Dorsolateral prefrontal cortex (tissue), 122 donors: ENCODE measurements at places on chromosomes 5 and 9.

DNA sequence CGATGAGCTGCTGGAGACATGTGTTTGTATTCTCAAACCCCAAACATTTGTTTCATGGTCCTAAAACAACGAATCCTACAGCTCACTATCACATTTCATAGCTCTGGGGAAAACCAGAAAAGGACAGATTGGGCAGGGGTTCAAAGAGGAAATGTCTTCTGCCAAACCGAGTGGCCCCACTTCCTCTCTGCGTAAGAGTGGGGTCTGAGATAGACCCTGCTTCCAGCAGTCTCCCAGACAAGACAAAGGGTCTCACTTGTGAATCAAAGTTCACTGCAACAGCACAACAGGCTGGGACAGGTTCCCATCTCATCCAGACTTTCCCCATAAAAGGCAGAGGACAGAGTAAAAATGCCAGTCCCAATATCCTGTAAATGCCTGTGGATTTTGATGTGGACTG is 276.2 kb upstream of the SLC24A2 start:
- no peak for DNase-seq

- DNase-seq, result no peak
Measured at GRCh38 chr9:130448771-130449603, 4.2 kb downstream of the ASS1 start.

GRCh38 chr9:119802621-119803020 is 433.4 kb upstream of the BRINP1 start:
- peak; percentile 83 for DNase-seq

DNA sequence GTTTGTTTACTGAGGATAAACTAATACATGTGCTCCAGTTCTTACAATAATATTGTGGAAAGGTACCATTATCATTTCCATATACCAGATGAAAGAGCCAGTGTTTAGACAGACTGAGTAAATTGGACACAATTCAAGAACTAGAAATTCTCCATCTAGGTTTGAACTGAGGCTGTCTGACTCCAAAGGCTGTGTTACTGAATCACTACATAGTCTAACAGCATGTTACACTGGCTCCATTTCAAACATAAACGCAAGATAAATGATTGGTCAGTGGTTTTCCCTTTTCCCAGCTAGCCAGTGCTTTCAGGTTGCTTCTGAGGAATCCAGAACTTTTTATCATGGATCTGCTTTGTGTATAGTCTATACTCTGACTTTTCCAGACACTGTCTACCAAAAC is 8.1 kb downstream of the SPDL1 start:
- no peak for DNase-seq

- DNase-seq, result no peak
Measured at GRCh38 chr5:39342460-39342859, 21.8 kb downstream of the C9 start.

GRCh38 chr5:168085261-168086031 is 206.0 kb upstream of the WWC1 start:
- no peak for DNase-seq

- no peak for DNase-seq
Measured at GRCh38 chr5:149762958-149763630, 33.0 kb downstream of the PPARGC1B start.

GRCh38 chr9:124505006-124505900 is 1.9 kb downstream of the NR5A1 start:
- DNase-seq, result no peak

- no peak for DNase-seq
Measured at GRCh38 chr9:119369680-119370366, 588 bp upstream of the BRINP1 start.

DNA sequence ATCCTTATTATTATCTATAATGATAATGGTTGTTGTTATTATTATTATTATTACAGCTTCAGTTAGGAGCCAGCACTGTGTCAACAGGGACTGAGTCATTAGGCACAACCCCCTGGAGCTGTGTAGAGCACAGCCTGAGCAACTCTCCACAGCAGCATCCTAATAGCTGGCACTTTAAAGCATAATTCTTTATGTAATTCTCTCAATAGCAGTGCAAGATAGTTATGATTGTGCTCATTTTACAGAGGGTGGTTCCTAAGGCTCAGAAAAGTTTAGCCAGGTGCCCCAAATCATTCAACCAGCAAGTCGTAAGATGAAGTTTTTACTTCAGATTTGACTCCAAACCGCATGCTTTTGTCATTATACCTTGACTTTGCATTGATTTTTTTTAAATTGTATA is 390.3 kb downstream of the ANXA1 start:
- no peak for DNase-seq

DNA sequence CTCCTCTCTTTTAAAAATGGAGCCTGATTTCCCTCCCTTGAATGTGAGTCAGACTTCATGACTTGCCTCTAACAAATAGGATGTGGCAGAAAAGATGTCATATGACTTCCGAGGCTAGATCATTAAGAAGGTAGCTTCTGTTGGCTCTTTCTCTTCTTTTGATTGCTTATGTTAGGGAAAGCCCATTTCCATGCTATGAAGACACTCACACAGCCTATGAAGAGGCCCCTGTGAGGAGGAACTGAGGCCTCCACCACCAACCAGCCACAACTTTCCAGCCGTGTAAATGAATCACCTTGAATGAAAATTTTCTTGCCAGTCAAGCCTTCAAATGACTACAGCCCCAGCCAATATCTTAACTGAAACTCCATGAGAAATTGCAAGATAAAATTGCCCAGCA is 413.4 kb downstream of the TMEM38B start:
- DNase-seq, result no peak

- DNase-seq, result no peak
Measured at GRCh38 chr9:82645600-82645999, 417.3 kb downstream of the RASEF start.

DNA sequence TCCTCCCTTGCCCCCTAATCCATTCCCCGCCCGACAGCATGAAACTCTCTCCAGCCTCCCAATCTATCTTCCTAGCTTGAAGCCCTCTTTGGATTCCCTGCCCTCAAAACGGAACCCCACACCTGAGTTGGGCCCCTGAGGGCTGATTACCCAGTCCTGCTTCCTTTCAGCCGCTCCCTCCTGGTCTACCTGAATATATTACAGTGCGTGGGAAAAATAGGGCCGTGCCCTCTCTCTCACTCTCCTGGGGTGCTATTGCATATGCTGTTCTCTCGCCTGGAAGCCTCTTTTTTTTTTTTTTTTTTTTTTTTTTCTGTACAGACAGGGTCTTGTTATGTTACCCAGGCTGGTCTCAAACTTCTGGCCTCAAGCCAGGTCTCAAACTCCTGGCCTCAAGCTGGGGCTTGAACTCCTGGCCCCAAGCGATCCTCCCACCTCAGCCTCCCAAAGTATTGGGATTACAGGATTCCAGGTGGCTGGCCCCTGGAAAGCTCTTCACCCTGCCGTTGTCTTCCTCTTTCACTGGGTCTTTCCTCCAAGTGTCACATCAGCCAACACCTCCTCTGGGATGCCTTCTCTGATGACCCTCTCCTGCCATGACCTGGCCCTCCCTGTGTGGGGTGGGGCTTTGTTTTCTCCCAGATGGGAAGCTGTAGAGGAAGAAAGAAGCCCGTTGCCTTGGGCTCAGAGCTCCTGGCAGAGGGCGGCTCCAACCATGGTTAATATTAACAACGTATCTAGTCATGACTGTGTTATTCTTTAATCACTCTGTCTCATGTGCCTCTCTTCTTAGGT is 8.2 kb downstream of the DNM1 start:
- no peak for DNase-seq

DNA sequence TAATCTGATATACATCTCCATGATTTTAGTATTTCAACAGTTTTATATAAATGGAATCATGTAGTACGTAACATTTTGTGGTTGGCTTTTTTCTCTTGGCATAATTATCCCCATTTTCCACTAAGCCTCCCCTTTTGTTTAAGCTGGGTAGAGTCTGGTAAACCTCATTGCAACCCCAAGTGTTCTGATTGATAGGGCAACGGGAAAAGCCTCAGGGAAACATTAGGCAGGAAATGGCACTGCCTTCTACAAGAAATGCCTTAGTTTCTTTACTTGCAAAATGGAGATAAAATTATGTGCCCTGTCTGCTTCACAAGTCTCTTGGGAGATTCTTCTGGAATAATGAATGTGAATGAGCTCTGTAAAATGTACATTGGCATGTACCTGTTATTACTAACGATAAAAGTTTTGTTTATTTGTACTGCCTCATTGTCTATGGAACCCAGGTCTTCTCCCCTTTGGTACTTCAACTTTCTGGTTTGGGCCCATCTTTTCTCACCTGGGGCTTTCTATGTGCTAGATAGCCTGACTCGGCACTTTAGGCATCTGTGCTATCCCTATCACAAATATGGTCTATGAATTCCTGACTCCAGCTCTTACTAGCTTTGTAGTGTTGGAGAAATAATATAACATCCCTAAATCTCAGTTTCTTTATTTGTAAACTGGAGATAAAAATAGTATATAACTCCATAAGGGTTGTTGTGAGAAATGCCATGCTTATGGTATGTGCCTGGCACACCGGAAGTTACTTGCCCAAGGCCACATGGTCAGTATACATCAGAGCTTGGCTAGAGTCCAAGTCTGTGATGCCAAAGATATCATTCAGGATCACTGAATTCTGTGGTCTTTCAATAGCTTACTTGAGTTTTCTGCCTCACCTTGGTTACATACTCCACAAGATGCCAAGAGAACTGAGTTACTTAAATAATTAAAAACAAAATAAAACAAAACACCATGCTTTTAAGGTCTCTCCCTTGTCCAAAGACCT is 48.2 kb upstream of the ZNF169 start:
- DNase-seq, result no peak

DNA sequence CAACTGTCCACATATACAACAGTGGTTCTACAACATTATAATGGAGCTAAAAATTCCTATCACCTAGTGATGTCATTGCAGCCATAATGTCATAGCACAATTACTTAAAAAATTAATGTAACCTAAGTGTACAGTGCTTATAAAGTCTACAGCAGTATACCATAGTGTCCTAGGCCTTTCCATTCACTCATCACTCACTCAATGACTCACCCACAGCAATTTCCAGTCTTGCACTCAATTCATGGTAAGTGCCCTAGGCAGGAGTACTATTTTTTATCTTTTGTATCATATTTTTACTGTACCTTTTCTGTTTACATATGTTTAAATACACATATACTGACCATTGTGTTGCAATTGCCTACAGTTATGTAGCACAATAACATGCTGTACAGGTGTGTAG is 9.6 kb upstream of the PUM3 start:
- DNase-seq, result no peak

DNA sequence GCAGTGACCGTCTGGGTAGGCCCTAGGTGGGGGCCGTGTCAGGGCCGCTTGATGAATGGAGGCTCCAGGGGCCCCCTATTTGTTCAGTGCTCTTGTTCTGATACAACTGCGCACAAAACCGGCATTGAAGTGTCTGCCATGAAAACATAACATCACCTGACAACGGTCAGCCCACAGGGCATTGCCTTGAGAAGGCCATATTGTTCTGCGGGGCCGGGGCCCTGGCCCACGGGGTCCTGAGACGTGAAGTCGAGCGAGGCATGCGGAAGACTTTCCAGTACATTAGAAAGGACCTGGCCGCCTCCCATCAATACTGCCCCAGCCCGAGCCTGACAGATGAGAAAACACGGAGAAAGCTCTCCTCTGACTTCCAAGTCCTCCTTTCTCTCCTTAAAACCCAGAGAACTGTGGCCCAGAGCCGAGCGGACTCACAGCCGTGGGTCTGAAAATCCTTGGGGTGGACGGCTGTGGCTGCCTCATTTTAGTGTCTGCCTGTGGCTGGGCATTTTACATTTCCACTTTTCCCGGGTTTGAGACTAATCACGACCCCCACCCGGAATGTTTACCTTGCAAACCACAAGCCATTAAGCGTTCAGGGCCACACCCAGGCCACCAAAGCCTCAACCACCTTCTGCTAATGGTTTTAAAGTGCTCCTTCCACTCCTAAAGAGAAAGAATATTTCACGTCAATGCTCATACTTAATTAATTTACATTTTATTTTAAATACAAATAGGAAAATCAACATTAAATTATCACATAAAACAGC is 391.0 kb upstream of the IRX2 start:
- no peak for DNase-seq

- no peak for DNase-seq
Measured at GRCh38 chr5:165714598-165714997, 2209.2 kb downstream of the MAT2B start.

DNA sequence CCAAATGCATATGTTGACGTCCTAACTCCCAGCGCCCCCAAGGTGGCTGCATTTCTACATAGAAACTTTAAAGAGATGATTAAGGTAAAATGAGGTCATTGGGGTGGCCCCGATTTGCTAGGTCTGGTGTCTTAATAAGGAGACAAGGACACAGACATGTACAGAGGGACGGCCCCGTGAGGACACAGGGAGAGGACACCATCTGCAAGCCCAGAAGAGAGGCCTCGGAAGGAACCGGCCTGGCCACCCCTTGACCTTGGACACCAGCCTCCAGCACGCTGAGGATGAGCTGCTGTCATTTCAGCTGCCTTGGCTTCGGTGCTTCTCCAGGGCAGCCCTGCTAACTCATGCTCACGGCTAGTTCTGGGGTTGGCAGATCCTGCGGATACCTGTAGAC is 73.2 kb downstream of the MRPL36 start:
- DNase-seq, result no peak

DNA sequence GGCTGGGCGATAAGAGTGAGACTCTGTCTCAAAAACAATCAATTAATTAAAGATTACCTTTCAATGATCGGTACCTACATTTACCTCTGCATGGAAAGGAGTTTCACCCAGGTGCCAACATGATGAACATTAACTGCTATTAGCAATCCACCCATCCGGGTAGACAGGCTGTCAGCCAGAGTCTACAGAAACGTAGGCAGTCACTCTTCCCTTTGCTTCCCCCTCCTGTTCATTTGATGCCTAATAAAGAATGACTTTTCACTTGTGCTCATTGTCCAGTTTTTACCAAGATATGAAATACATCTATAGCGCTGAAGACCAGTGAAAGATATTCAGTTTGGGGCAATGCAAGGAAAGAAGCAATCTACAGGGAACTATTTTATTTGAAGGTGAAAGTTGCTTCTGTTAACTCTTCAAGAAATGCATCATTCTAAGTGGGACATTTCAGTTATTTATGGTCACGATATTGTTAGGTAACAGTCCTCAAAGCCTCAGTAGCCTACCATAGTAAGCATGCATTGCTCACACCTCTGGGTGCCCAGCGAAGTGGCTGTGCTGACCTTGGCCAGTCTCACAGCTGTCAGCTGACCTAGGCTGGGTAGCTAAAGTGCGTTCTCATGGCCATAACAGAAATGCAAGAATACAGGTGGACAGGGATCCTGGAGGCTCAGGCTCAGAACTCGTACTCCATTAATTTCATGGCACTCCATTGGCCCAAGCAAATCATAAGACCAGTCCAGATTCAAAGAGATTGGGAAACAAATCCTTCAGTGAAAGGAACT is 87.2 kb upstream of the DMRT1 start:
- no peak for DNase-seq
